ENCODE measurements at places on chromosomes 5 and 9.

DNA sequence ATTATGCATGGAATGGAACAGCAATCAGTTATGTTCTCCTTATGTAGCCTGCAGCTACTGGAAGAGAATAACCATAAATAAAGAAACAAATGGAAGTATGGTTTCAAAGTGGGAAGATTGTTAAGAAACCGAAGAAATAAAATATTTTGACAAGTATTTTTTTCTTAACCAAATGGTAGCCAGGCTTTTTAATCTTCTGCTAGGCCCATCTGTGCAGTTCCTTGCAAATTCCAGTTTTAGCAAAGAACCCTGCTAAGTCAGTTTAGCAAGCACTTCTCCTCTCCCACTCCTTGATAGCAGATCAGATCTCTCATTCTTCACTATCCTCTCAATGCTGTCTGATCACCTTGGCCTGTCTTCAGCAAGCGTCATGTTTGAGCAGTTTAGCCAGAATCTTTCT is 111.1 kb upstream of the PRDM9 start:
- no peak for DNase-seq

DNA sequence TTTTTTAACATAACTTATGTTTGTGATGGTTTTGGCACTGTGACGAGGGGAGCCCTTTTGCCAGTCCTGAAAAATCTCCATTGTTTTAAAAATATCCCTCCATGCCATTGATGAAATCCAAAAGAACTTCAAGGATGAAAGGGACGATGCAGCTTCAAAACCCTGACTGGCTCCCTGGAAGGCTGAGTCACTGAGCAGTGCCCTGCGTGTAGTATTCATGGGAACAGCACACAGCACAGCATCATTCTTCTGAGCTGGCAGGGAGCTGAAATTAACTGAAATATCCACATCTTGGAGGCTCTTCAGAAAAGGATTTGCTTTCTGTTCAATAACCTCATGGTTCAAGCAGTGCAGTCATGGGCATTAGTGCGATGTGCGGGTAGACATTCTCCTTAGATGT is 29.7 kb downstream of the PDE4D start:
- no peak for DNase-seq

- no peak for DNase-seq
Measured at GRCh38 chr9:38154501-38155421, 85.7 kb upstream of the SHB start.

GRCh38 chr5:25458628-25459027 is 813.9 kb upstream of the CDH10 start:
- no peak for DNase-seq

- DNase-seq: no peak
Measured at GRCh38 chr5:9601055-9601739, 29.0 kb downstream of the TAS2R1 start.

GRCh38 chr5:98535901-98536300 is 237.6 kb upstream of the RGMB start:
- no peak for DNase-seq

- DNase-seq: no peak
Measured at GRCh38 chr5:95948631-95949030, 13.0 kb downstream of the ELL2 start.

DNA sequence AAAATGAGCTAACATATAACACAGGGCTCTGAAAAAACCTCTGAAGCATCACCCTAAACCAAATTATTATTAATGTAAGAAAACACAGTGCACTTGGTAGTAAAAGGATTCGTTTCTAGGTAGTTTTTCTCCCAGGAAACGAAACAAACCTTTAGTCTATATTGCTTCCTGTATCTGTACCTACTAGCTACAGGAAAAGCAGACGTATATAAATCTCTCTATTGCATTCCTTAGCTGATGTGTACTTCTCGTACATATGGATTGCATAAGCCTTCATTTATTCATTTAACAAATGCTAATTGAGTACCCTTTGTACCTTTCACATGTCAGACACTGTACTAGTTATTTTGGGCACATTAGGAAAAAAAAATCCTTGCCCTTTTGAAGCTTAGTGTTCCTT is 85.0 kb upstream of the RASA1 start:
- DNase-seq: no peak

DNA sequence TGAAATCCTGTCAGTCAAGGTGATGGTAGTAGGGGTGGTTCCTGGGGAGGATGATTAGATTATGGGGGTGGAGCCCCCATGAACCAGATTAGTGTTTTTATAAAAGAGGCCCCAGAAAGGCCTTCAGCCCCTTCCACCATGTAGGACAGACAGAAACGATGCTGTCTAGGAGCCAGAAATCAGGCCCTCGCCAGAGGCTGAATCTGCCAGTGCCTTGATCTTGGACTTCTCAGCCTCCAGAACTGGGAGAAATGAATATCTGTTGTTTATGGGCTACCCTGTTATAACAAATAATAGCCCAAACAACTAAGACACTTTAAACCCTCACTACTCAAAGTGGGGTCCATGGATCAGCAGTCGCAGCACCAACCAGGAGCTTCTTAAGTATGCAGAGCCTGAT is 20.2 kb upstream of the FOXB2 start:
- no peak for DNase-seq

DNA sequence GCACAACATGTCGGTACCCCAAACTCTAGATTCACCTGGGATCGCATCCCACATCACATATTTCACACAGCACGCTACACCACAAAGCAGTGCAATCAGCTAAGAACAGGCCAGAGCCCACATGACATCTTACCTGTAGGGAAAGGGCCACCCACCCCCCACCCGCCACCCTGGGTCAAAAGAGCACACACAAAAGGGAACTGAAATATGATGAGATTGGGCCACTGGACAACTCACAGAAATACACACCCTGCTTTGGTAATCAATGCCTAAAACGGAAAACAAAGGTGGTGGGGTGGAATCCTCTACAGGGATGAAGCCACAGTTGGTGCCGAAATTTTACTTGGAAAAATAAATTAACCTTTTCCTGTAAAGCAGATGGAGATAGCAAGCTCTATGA is 13.1 kb downstream of the RETREG1 start:
- DNase-seq: no peak

DNA sequence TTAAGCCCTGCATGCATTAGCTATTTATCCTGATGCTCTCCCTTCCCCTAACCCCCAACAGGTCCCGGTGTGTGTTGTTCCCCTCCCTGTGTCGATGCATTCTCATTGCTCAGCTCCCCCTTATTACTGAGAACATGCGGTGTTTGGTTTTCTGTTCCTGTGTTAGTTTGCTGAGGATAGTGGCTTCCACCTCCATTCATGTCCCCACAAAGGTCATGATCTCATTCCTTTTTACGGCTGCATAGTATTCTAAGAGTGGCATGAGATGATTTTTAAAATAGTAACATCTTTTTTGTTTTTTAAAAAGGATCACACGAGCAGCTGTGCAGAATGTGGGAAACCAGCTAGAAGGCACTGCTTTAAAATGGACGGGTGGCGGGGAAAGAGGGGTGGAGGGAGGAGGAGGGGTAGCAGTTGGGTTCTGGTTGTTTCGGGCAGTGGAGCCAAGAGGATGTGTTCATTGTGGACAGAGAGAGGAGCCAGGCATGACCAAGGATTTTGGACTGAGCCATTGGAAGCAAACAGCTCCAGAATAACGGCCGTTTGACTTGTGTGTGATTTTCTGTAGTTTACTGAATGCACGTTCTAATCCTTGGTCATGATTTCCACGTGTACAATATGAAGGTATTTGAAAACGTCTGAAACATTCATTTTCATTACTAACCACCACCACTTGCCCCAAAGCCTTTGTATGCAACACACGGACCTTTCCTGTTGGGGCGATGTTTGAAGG is 1.7 kb upstream of the TENT4A start:
- no peak for DNase-seq

- no peak for DNase-seq
Measured at GRCh38 chr9:4167079-4167671, 132.7 kb downstream of the GLIS3 start.

GRCh38 chr5:65539827-65540226 is 23.1 kb downstream of the CENPK start:
- no peak for DNase-seq

DNA sequence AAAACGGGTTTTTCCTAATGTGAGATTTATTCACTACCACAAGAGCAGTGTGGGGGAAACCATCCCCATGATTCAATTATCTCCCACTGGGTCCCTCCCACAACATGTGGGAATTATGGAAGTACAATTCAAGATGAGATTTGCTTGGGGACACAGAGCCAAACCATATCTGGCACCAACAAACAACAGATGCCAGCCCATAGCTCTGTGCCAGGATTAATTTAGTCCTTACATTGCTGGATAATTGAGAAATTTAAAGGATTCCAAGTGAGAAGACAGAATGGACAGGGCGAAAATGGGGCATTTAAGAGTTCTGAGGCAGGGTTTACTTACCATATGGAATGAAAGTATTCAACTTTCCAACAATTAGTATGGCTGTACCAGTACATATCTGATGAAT is 30.8 kb upstream of the DNAH5 start:
- DNase-seq: no peak

DNA sequence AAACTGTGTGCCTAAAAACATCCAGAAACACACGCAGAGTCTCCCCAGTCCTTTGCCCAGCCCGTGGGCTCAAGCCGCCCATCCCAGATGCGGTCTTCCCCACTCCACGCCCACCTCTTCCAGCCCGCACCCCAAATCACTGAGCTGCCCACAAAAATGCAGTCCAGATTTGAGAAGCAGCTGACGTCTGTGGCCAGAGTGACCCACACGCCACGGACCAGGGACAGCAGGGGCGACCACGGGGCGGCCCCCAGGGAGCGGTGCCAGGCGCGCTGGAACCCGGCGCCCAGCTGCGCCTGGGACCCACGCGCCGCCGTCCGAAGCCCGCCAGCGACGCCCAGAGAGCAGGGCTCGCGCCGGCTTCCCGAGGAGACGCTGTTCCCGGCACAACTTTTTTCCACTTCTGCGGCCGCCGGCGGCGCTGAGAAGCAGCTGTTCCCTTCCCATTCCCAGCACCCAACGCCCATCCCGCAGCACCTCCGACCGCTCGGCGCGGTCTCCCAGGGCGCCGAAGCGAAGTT is 674 bp downstream of the LHFPL2 start:
- no peak for DNase-seq

DNA sequence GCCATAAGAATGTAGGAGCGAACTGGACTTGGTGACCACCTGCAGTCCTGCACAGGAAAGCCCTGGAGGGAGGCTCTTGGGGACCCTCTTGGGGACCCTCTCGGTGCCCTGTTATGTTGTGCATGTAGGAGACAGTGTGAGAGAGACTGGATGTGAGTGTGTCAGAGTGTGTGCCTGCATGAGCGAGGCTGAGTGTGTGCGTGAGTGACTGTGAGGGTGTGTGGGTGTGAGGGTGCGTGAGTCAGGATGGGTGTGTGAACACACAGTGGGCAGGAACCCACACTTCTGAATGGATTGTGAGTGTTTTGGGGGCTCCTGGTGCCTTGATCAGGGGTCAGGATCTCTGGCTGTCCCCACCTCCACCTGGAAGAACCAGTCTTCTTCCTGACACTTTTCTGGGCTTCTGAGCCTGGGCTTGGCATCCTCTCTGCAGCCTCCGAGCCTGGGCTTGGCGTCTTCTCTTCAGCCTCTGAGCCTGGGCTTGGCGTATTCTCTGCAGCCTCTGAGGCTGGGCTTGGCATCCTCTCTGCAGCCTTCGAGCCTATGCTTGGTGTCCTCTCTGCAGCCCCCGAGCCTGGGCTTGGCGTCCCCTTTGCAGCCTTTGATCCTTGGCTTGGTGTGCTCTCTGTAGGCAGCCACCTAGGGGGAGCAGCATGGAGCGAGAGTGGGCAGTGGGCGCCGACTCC is 25.6 kb upstream of the ANKRD33B start:
- no peak for DNase-seq

- no peak for DNase-seq
Measured at GRCh38 chr9:91150998-91151717, 210.6 kb downstream of the AUH start.

- no peak for DNase-seq
Measured at GRCh38 chr5:150492621-150493020, 15.3 kb upstream of the NDST1 start.

- no peak for DNase-seq
Measured at GRCh38 chr9:109476642-109477257, 21.4 kb downstream of the PTPN3 start.

- DNase-seq: no peak
Measured at GRCh38 chr9:126591922-126592321, 21.8 kb upstream of the LMX1B start.

DNA sequence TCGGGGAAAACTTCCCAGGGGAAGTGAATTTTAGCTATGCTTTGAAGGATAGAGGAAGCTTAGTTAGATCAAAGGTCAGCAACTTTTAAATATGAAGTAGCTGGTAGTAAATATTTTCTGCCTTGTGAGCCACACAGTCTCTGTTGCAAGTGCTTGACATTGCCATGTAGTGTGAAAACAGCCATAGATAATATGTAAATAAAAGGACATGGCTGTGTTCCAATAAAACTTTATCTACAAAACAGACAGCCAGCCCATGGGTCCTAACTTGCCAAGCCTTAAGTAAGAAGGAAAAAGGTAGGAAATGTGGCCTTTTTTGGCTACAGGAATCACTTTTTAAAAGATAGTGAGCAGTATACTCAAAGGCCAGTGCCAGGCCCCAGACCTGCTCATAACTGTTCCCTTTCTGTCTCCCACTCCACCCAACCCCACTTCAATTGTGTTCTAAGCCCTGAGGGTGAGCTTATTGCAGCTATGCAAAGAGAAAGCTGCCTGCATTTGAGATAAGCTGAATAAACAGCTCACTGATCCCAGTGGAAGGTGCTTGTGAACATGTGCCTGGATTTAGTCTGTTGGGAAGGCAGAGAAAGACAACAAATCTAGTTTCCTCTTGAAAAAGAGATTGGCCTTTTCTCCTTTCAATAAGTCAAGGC is 113.0 kb upstream of the TRIM32 start:
- DNase-seq: no peak

GRCh38 chr9:87503927-87504326 is 6.3 kb downstream of the DAPK1 start:
- DNase-seq: no peak

GRCh38 chr5:125381290-125381689 is 634.9 kb upstream of the ZNF608 start:
- DNase-seq: no peak

- DNase-seq: no peak
Measured at GRCh38 chr9:98182069-98182820, 10.2 kb downstream of the CORO2A start.

- no peak for DNase-seq
Measured at GRCh38 chr9:136441681-136442245, 2.1 kb upstream of the INPP5E start.

GRCh38 chr5:134647750-134648424 is 698 bp upstream of the SEC24A start:
- no peak for DNase-seq

- no peak for DNase-seq
Measured at GRCh38 chr5:157159209-157159751, 6.8 kb downstream of the GARIN3 start.

- no peak for DNase-seq
Measured at GRCh38 chr5:17105744-17106418, 111.5 kb upstream of the BASP1 start.

- DNase-seq: no peak
Measured at GRCh38 chr5:158560170-158560569, 539.5 kb downstream of the EBF1 start.

GRCh38 chr9:29637471-29638237 is 2064.4 kb upstream of the C9orf72 start:
- DNase-seq: no peak
